Choroid plexus epithelial cell (primary cell): ENCODE measurements at places on chromosomes 5 and 9.

DNA sequence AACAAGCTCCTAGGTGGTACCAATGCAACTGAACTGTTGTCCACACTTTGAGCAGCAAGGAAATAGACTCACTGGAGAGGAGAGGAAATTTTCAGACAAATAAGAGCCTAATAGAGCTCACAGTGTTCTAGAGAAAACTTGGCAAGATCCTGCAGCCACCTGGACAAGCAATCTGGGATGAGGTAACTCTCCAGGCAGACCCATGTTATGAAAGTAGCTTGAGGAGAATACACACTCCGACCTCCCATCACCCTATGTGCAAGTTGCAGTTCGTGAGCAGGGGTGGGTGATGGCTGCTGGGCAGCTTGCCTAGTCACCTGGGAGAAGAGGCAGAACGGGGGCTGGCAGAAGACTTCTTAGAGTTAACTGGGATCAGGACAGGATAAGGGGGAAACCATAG is 102.2 kb downstream of the KLF4 start:
- DNase-seq = peak; percentile 53

- DNase-seq = peak; percentile 23
These were observed 648.5 kb downstream of the MTRR start for GRCh38 chr5:8517456-8517855.

- DNase-seq = no peak
These were observed 362.0 kb upstream of the CDH10 start for GRCh38 chr5:25006734-25007133.

DNA sequence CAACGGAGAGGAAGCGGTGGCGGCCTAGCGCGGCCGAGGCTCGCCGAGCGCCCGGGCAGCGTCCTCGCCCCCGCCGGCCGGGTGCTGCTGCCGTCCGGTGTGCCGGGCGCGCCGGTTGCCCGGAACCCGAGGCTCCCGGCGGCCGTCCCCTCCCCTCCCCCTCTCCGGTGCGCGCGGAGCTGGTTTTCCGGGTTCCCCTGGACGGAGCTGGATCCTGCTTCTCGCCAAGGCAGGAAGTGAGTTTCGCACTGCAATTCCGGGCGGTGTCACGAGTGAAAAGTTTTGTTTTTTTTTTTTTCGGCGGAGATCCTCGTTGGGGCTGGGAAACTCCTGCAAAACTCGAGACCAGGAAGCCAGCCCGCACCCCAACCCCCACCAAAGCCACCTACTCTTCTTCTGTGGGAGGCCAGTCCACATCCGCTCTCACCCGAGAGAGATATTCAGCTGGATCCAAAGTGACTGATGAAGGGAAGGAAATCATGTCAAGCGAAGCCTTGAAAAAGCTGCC is at the start of gene ERBIN:
TSS of gene ERBIN (plus strand) at position 300 of the 508 bp plus-strand sequence. CDS start 66,144 bp downstream, outside the sequence.
- DNase-seq = peak; percentile 90

- no peak for DNase-seq
These were observed 105.7 kb downstream of the DTWD2 start for GRCh38 chr5:118882666-118883065.

- no peak for DNase-seq
These were observed 73.1 kb downstream of the NDFIP1 start for GRCh38 chr5:142181547-142182163.

DNA sequence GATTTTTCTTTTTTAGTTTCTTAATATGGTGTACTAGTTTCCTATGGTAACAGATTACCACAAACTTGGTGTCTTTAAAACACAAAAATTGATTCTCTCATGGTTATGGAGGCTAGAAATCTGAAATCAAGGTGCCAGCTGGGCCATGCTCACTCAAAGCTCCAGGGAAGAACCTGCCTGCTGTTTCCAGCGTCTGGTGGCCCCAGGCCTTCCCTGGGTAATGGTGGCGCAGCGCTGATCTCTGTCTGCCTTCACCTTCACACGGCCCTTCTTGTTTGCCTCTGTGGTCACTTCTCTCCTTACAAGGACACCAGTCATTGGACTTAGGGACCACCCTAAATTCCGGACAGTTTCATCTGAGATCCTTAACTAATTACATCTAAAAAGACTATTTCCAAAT is 70.5 kb upstream of the GFPT2 start:
- DNase-seq = no peak

GRCh38 chr9:127789179-127789578 is 3.3 kb downstream of the CDK9 start:
- DNase-seq = no peak

- DNase-seq = peak; percentile 21
These were observed 47.6 kb upstream of the SIL1 start for GRCh38 chr5:139245637-139246339.

DNA sequence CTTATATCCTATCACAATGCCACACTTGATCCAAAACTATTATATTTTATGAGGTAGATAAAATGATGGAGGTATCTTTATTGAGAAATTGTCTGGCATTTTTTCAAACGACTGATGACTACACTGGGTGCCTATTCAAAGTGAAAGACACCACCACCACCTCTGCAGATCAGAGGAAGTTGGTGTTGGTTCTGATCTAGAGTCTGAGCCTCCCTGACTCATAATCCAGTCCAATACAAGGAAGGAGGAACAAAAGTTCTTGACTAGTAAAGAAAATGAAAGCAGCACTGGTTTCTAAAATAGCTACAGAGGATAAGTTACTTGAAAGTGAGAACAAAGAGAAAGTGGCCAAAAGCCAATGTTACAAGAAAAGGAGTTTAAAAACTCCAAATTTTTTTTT is 139.9 kb downstream of the RFX3 start:
- no peak for DNase-seq

- DNase-seq = no peak
These were observed 67.8 kb downstream of the DROSHA start for GRCh38 chr5:31464081-31464480.
